Retinal pigment epithelial cell (primary cell): ENCODE measurements at places on chromosomes 16 and 17.

DNA sequence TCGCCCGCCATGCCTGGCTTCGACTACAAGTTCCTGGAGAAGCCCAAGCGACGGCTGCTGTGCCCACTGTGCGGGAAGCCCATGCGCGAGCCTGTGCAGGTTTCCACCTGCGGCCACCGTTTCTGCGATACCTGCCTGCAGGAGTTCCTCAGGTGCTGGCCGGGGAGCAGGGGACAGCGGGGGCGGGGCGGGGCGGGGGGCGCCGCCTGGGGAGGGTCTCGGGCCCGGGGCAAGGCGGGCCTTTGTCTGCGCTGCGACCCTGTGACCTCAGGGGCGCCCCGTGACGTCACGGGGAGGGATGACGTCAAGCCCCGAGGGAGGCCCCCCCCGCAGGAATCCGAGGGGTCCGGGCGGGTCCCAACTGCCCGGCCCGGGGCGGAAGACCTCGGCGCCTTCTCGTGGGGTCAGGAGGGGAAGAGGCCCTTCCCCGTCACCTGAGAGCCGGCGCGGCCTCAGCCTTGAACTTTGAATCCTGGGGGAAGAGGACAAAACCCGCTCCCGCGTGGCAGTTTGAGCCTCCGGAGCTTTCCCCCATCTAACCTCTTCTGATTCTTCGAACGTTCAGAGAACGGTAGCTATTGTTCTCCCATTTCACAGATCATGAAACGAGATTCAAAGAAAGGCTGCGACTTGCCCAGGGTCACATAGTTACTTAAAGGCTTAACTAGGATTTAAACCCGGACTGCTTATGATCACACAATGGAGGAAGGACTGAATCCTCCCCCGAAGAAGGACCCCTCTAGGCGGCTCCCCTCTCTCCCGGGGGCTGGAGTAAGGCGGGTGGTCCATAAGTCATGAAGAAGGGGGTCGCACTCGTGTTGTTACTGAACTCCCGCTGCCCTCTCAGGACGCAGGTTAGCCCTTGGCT, 527 bp downstream of the TRAF4 start:
- DNase-seq, result peak; percentile 11

GRCh38 chr17:15291674-15292361, 26.7 kb upstream of the PMP22 start:
- DNase-seq, result no peak

DNA sequence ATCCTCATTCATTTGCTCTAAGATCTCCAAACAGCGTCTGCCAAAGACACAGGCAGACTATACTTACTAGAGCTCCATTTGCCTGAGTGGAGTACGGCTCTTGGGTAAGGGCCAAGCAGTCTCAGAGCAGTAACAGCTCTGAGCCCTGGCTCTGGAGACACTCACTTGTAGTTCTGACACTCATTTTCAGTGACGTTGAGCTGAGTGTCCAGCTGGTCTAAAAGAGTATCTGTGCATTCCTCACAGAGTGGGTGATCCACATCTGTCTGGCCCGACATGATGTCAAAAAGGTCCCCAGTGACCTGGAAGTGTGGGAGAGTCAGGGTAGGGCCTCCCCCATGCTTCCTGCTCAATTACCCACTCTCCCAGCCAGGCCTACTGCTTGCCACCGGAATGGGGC, 5.7 kb downstream of the BECN1 start:
- no peak for DNase-seq

DNA sequence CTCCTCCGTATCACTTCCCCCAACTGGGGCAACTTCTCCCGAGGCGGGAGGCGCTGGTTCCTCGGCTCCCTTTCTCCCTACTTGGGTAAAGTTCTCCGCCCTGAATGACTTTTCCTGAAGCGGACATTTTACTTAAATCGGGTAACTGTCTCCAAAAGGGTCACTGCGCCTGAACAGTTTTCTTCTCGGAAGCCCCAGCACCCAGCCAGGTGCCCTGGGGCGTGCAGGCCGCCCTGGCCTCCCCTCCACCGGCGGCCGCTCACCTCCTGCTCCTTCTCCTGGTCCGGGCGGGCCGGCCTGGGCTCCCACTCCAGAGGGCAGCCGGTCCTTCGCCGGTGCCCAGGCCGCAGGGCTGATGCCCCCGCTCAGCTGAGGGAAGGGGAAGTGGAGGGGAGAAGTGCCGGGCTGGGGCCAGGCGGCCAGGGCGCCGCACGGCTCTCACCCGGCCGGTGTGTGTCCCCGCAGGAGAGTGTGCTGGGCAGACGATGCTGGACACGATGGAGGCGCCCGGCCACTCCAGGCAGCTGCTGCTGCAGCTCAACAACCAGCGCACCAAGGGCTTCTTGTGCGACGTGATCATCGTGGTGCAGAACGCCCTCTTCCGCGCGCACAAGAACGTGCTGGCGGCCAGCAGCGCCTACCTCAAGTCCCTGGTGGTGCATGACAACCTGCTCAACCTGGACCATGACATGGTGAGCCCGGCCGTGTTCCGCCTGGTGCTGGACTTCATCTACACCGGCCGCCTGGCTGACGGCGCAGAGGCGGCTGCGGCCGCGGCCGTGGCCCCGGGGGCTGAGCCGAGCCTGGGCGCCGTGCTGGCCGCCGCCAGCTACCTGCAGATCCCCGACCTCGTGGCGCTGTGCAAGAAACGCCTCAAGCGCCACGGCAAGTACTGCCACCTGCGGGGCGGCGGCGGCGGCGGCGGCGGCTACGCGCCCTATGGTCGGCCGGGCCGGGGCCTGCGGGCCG, 1.6 kb downstream of the HIC1 start:
- DNase-seq, result no peak

GRCh38 chr17:68588362-68588761, 12.8 kb downstream of the FAM20A start:
- DNase-seq, result no peak

DNA sequence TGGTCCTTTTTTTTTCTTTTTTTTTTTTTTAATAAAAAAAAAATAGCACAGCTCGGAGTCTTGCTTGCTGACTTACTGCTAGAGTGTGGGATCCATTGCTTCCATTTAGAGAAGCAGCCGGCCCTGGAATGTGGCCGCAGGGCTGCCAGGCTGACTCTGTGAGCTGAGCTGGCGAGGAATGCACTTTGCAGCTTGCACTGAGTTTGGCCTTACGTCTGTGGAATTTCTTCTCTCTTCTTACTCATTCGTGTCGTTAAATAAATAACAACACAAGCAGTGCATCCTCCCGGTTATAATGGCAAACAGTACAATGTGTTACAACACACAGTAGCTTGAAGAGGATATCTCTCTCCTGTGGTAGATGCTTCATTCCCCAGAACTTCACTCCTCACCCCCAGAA, 69.2 kb downstream of the PRKCB start:
- DNase-seq, result peak; percentile 86

GRCh38 chr16:88613293-88613692, 25.1 kb upstream of the IL17C start:
- no peak for DNase-seq

GRCh38 chr16:78450255-78450654, 350.8 kb downstream of the WWOX start:
- DNase-seq, result no peak

DNA sequence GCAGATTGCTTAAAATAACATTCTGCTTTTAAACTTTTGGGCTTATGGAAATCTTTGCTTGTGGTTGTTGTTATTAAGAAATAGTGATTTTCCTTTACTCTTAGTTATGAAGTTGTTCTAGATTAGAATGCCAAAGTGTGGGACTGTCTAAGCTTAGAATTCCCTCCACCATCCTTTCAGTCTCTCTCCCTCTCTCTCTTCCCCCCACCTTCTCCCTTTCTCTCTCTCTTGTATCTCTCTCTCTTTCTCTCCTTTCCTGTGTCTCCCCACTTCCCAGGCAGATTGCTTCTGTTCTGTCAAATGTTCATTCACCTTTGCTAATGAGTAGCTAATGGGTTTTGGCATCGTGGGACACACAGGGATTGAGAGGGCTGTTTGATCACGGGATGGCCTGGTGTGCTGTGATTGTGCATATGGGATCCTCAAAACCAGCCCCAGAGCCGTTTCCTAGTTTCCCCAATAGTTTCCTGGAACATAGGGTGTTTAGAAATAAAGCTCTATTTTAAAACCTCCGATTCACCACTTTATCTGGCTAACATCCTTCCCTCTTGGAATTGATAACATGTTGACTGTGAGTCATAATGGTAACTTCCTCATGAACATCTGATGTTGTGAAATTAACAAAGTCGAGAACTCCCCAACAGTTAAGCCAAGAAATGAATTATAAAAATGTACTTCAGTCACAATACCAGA, 502.6 kb downstream of the TMEM114 start:
- DNase-seq, result no peak

DNA sequence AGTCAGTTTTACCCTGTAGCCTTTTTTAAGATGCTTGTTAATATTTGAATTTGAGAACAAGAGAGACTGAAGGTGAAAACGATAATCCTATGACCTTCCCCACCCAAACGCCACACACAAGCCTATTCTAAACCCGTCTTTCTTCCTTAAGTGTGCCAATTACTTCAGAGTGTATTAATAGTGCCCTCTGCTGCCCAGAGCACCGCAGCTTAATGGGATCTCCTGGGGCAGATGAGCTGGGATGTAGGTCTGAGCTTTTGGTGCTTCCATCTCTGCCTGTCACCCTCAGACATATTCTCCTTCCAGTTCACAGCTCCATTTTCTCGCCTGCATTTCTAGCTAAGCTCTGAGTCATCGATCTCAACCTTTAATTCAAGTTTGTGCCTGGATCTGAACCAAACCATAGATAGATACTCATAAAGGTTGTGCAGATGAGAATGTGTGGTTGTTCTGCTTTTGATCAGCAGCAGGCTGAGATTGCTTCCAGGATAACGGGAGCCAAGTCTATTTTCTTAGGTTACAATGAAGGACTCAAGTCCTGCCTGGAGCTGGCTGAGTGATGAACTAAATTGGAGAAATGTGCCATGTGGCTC, 46.4 kb upstream of the CDH13 start:
- DNase-seq, result no peak

- DNase-seq, result no peak
Measured at GRCh38 chr16:57904101-57904500, 66.8 kb downstream of the CNGB1 start.

- DNase-seq, result no peak
Measured at GRCh38 chr17:17067257-17067656, 25.0 kb downstream of the MPRIP start.

- no peak for DNase-seq
Measured at GRCh38 chr17:71032746-71033273, 863.5 kb downstream of the KCNJ2 start.

GRCh38 chr16:21023509-21024202, 123.1 kb downstream of the LYRM1 start:
- no peak for DNase-seq

DNA sequence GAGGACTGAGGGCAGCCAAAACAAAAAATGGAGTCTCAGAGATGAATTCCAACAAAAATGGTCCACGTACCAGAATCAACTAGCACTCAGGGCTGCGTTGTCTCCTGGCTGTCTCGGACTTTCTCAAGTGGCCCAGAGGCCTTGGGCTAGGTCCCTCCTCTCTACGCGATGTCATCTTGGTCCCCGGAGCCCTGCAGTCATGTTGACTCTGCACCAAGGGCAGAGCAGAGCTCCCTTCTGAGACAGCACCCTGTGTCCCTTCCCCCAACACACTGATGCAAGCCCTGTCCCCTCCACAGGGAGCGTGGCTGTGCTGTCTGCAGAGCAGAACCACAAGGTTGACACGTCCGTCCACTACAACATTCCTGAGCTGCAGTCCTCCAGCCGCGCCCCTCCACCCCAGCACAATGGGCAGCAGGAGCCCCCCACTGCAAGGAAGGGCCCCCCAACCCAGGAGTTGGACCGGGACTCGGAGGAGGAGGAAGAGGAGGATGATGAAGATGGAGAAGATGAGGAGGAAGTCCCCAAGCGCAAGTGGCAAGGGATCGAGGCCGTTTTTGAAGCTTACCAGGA, 20.8 kb downstream of the GINS2 start:
- no peak for DNase-seq
